ENCODE measurements at places on chromosomes 7 and 10. TPM values are rescaled to one million over a fixed set of nuclear protein-coding genes. Genes with fewer than 3 reads are reported as not detected.

The PKD2L1 gene
- not detected for total RNA-seq

The SMKR1 gene
- total RNA-seq, result 3.6 TPM

The ANKRD61 gene
- not detected for total RNA-seq

The MRLN gene
- not detected for total RNA-seq

The NUTM2B gene
- total RNA-seq, result 0.78 TPM

The BLOC1S2 gene
- 40.5 TPM for total RNA-seq

The PON1 gene
- not detected for total RNA-seq

The CELF2 gene
- 185 TPM for total RNA-seq

The TFPI2 gene
- total RNA-seq, result not detected

The NEUROD6 gene
- not detected for total RNA-seq

The C10orf90 gene
- not detected for total RNA-seq

The SLC18A3 gene
- not detected for total RNA-seq

The SEMA3C gene
- total RNA-seq, result 1.1 TPM

The RPEL1 gene
- total RNA-seq, result not detected

The KCP gene
- 1.1 TPM for total RNA-seq

The TRIM50 gene
- total RNA-seq, result not detected

The CAV2 gene
- not detected for total RNA-seq

The PRPS1L1 gene
- total RNA-seq, result not detected

The HKDC1 gene
- not detected for total RNA-seq

The ZNF316 gene
- 39.8 TPM for total RNA-seq

The NODAL gene
- total RNA-seq, result not detected

The HABP2 gene
- not detected for total RNA-seq

The JCAD gene
- total RNA-seq, result 0.08 TPM

The ZMIZ2 gene
- 108 TPM for total RNA-seq

The CPSF4 gene
- total RNA-seq, result 51.1 TPM

The PAX4 gene
- not detected for total RNA-seq

The PAOX gene
- 2.0 TPM for total RNA-seq
